ENCODE measurements at places on chromosomes 7 and 10.

DNA sequence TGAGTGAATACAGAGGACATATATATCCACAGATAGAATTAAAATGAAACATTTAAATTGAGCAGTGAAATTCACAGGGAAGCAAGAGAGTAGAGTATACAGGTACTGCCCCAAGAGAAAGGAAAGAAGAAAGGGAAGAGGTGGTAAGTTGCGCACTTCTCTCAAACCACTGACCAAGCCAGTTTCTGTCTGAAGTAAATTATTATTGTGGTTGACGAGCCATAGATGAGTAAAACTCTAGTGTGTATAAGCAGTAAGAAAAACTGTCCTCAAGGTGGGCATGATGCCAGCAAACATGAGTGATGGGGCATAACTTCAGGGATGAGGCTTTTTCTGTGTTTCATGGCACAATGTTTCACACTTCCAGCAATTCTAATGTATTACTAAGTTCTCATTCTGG, 4.4 kb upstream of the BET1 start:
- no peak for DNase-seq

DNA sequence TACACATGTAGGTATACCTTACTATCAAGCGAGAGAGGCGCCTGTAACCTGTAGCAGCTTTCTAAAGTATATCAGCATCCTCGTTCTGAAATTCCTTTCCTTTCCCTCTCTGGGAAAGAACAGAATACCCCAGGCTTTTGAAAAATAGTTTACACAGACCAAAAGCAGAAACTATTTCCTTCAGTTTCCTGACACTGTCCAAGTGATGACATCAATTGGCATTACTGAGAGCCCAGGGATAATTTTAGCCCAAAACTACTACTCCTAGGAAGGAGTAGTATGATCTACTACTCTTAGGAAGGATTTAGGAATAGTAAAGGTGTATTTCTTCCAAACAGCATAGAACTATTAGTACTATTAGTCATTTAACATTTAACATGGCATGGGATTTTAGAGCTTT, 6.0 kb downstream of the GNG11 start:
- DNase-seq, result no peak

DNA sequence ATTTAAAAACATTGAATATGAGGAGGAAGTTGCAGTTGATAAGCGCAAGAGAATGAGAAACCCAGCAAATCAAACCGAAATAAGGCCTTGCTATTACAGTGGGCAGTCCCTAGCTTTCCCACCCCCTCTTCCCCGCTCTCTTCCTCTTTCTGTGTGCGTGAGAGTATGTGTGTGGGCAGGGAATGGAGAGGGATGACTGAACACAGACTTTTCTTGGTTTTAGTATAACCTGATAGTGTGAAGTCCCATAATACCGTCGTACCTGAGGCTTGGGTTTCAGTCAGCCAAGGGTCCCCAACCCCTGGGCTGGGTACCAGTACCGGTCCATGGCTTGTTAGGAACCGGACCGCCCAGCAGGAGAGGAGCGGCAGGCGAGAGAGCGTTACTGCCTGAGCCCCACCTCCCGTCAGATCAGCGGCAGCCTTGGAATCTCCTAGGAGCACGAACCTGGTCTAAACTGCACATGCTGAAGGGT, 255.3 kb downstream of the CELF2 start:
- no peak for DNase-seq

DNA sequence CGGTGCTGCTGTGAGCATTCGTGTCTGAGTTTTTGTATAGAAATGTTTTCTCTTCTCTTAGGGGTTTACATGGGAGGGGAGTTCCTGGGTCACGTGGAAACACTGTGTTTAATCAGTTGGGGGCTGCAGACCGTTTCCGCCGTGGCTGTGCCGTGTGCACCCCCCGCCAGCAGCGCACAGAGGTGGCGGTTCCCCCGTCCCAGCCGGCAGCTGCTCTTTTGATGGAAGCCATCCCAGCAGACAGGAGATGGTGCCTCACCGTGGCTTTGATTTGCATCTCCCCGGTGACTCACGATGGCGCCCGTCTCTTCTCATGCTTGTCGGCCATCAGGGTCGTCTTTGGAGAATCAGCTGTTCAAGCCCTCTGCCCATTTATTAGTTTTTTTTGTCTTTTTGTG, 34.9 kb upstream of the FOXL3 start:
- no peak for DNase-seq

- DNase-seq, result no peak
Measured at GRCh38 chr7:112938863-112939573, 147.6 kb downstream of the GPR85 start.

DNA sequence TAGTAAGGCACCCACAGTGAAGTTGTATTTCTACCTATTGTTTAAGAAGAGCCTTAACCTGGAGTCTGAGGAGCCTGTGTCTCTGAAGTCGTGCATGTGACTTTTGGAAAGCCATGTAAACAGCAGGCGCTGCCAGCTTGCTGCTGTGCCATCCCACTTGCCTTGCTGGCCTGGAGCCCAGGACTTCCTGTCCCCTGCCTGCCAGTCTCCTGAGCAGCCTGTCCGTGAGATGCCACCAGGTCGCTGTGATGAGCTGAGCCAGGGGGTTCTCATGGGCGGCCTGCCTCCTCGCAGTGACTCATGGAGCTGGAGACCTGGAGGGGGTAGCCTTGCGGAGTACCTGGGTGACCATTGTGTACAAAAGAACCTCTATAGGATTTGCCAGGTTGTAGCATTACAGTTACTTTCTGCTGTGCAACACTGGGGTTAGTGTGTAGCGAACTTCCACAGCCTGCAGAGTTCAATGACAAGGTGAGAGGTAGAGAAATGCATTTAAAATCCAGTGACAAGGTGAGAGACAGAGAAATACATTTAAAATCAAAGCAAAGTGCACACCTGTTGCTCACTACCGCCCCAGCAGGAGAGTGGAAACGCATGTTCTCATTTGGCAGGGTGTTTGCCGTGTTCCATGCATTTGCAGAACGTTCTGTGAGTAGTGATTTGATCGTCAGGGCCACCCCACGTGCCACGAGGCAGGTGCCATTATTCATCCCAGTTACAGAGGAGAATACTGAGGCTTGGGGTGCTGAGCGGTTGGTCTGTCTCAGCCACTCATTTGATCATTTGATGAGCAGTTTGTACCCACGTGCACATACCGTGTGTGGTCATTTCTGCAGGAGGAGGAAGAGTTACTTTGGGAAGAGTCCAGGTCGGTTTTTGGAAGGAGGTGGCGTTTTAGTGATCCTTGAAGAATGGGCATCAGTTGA, 36.6 kb upstream of the BHLHA15 start:
- DNase-seq, result no peak

DNA sequence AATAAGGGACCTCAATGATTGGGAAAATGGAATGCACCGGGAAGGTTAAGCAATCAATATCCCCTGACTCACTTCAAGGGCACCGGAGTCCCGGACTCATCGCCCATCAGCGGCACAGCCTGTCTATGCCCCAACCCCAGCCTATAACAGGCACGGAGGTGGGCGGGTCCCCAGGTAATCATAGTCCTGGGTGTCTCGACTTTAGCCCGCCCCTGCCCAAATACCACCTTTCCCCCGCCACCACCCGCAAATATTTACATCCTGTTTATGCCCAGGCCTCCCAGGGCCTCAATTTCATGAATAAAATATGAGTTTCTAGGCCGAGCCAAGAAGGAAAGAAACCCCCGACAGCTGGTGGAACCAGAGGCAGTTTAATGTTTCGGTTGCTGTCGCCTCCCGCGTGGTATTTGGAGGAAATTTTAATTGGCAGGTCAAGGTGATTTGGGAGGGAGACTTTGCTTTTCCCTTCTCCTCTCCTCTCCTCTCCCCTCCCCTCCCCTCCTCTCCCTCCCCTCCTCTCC, 15.6 kb upstream of the RFC2 start:
- DNase-seq, result peak; percentile 82

DNA sequence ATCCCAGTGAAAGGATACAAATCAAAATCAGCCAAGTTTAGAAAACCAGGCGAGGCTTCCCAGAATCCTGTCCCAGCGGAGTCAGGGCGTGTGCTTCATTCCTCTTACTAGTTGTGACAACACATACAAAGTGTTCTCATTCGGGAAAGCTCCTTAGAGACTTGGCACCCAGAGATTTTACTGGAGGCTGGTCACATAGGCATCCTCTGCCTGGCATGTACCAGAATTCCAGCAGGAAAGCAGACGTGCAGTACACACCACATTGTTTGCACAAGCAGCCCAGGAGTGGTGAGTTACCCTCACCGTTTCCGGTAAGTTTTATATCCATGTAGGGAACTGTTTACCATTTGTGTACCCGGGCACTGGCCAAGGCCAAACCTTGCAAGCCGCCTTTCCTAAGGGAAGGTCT, 34.9 kb downstream of the MMRN2 start:
- DNase-seq, result no peak

DNA sequence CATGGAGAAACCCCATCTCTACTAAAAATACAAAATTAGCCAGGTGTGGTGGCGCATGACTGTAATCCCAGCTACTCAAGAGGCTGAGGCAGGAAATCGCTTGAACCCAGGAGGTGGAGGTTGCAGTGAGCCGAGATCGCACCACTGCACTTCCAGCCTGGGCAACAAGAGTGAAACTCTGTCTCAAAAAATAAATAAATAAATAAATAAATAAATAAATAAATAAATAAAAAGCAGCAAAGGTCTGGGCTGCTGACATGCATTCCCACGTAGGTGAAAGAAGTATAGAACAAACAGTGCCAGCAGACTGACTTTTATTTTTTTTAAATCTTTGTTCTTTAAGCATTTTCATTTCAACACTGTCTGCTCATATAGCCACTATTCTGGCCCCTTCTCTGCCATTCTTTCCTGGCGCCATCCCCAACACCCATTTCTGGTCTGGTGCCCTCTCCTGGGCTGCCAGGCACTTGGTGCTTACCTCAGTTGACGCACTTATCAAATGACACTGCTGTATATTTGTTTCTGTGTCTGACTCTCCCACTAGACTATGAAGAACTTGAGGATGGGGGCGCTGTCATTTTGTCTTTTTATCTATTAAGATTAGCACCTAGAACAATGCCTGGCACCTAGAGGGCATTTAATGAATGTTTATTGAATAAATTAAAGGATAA, 15.6 kb downstream of the FAM107B start:
- DNase-seq, result no peak

- DNase-seq, result no peak
Measured at GRCh38 chr7:96770758-96771157, 61.1 kb upstream of the SEM1 start.

GRCh38 chr10:72319416-72320254, 35.1 kb downstream of the DNAJB12 start:
- no peak for DNase-seq

GRCh38 chr7:117044664-117045063, 91.4 kb downstream of the ST7 start:
- DNase-seq, result no peak

GRCh38 chr7:16978358-16979244, 96.8 kb upstream of the AGR3 start:
- DNase-seq, result no peak

DNA sequence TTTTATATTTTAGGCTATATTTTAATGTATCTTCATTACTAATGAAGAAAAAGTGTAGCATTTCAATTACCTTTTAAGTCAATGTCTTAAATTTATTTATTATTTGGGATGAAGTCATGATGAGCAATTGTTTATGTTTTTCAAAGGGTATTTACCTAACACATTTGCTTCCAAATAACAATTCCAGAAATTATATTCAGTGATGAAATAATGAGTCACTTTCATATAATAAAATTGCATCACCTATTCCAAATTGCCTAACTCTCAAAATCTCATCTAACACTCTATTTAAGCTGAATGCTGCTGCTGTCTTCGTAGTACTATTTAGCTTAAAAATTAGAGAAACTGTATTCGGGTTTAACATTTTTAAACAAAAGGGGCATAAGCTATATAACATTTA, 97.7 kb downstream of the PRKG1 start:
- DNase-seq, result no peak

DNA sequence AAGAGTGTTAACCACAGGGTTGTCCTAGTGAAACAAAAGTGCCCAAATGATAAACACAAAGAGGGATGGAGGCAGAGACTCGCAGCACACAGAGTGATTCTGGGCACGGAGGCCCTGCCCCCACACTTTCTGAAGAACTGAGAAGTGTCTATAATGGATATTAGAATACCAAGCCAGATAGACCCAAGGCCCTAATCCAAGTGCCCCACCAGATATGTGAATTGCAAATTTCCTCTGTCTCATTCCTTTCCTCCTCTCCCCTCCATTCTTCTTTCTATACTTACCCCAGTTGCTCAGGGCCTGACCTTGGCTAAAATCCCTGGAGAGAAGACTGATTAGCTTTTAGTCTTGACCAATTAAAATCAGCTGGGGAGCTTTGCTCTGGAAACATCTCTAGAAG, 106.8 kb upstream of the AOAH start:
- no peak for DNase-seq

DNA sequence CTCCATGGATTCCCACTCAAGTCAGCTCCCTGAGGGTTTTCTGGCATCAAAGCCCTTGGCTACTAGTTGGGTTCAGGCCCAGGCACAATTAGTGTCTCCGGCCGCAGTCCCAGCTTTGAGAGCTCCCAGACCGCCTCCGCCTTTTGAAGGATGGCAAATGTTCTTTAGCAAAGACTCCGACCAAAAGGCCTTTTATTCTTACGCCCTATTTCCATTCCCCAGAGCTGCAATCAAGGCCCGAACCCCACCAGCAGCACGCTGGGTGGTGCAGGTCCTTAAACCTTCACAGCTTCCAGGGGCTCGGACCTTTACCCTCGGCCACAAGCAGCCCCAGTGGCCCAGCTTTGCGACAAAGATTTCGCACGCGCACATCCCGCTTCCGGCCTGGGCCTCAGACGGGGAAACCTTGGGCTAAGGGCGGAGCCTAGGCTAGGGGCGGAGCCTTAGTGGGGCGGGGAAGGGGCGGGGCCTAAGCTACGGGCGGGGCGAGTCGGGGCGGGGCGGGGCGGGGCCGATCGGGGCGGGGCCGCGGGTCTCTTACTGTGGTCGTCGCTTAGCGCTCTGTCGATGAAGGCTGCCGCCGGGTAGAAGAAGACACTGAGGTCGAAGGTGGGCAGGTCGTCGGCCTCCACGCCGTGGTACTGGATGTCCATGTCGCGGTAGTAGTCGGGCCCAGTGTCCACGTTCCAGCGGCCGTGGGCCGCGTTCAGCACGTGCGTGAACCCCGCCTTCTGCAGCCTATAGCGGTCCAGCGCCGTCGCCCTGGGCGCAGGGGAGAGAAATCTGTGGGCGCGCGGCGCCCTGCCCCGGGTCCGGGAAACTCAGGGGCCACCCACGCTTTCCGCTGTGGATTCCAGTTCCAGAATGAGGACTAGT, 68.0 kb upstream of the SAMD8 start:
- no peak for DNase-seq

DNA sequence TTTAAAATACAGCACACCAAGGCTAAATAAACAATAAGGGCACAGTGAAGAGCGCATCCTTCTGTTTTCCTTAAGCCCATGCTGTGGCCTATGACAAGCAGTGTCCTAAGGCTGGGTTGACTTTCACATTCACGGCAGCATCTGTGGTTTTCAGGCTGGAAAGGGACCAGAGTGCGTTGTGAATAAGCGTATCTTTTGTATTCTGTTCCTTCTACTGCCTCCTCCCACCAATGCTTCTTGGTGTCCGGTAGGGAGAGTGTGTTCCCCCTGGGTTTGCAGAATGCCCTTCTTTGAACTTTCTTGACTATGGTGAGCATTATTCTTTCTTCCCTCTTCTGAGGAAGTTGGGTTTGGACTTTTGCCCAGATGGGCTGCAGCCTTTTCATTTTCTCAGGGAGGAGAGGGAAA, 73.6 kb downstream of the ABCA13 start:
- DNase-seq, result no peak
